ENCODE measurements at places on chromosomes 16 and 17.

DNA sequence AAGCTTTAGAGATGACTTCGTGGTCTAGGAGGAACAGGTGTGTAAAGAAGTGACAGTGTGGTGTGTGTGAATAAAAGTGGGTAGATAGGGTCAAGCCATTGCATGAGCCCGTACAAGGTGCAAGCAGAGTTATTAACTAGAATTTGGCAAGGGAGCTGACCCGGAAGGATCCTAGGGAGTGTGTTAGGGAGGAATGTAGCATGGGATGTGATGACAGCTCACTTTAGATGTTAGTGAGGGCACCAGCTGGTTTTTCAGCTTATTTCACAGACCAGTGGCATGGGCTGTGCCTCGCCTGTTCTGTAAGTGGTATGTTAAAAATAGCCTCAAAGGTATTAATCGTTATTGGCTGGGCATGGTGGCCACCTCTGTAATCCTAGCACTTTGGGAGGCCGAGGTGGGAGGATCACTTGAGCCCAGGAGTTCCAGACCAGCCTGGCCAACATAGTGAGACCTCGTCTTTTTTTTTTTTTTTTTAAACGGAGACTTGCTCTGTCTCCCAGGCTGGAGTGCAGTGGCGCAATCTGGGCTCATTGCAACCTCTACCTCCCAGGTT is 8.3 kb downstream of the ANKRD40CL start:
- DNase-seq: peak; percentile 35

GRCh38 chr16:2912330-2913199 is 834 bp downstream of the FLYWCH1 start:
- DNase-seq: peak; percentile 80

- peak; percentile 93 for DNase-seq
These were observed 140.0 kb downstream of the CHD9NB start for GRCh38 chr16:52912565-52913173.

GRCh38 chr16:69924777-69925191 is 26.4 kb upstream of the CLEC18A start:
- peak; percentile 59 for DNase-seq

DNA sequence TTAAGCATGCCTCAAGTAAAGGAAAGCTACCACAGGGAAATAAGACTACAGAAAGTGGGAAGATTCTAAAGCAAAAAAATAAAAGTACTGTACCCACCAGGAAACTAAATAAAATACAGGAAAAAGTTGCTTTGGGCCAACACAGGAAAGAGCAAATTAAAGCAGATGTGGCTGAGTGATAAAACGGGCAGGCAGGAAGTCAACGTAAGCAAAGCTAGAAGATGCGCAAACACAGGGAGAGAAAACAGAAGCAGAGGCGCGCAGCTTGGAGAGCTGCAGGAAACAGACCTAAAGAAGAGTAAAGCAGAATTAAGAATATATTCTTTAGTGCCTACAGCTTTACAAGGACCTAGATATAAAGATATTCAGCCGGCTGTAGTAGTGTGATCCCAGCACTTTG is 21.7 kb downstream of the USP36 start:
- no peak for DNase-seq

DNA sequence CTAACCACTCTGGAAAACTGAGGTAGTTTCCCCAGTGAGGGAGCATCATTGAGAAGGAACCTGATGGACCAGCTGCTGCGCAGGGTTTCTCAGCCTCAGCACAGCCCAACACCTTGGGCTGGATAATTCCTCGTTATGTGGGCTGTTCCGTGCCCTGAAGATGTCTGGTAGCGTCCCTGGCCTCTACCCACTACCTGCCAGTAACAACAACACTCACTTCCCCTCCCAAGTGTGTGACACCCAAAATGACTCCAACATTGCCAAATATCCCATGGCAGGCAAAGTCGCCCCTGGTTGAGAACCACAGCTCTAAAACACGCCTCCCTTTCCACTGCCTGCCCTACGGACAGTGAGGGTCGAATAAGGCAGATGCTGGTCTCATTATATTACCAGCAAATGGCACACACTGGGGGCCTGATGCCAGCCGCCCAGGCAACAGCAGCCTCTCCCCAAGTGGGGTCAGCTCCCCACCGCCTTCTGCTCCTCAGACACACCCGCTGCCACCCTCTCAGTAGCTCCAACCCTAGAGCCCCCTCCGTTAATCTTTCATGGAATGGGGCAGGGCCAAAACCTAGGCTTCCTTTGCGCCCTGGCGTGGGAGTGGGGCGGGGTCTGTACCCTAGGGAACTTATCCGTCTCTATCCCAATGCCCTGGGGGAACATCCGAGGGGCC is 1.0 kb downstream of the RHBDF2 start:
- DNase-seq: no peak

GRCh38 chr16:77674888-77675287 is 47.4 kb upstream of the NUDT7 start:
- DNase-seq: no peak

GRCh38 chr17:63500543-63501390 is 22.4 kb upstream of the KCNH6 start:
- DNase-seq: no peak

DNA sequence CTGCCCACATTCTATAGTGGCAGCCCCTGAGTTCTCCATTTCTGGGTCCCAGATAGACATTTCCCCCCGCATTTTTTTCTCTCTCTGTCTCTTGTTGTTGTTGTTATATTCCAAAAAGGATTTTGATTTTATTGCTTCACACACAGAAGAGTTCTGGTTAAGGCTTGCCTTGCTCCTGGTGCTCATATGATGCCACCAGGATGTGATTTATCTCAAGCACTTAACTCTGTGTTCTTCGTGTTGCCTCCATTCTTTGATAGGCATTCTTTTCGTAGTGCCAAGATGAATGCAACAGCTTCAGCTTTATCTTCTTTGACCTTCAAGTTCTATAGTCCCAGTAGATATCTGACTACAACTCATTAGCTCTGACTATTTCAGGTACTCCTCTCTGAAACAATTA is 9.1 kb downstream of the ITGA3 start:
- no peak for DNase-seq

GRCh38 chr16:89993971-89994370 is 25.3 kb downstream of the DBNDD1 start:
- DNase-seq: no peak

- DNase-seq: peak; percentile 67
These were observed 524 bp downstream of the IQCK start for GRCh38 chr16:19718624-19718965.

- no peak for DNase-seq
These were observed 17.1 kb downstream of the CDH16 start for GRCh38 chr16:66901626-66902025.

- DNase-seq: no peak
These were observed 25.3 kb upstream of the WIPI1 start for GRCh38 chr17:68482576-68483041.

- peak; percentile 76 for DNase-seq
These were observed 79.3 kb downstream of the VMP1 start for GRCh38 chr17:59786536-59787319.

GRCh38 chr17:2374549-2375285 is 26.1 kb downstream of the MNT start:
- no peak for DNase-seq

- DNase-seq: no peak
These were observed 289.7 kb upstream of the ZFHX3 start for GRCh38 chr16:73337373-73338296.

DNA sequence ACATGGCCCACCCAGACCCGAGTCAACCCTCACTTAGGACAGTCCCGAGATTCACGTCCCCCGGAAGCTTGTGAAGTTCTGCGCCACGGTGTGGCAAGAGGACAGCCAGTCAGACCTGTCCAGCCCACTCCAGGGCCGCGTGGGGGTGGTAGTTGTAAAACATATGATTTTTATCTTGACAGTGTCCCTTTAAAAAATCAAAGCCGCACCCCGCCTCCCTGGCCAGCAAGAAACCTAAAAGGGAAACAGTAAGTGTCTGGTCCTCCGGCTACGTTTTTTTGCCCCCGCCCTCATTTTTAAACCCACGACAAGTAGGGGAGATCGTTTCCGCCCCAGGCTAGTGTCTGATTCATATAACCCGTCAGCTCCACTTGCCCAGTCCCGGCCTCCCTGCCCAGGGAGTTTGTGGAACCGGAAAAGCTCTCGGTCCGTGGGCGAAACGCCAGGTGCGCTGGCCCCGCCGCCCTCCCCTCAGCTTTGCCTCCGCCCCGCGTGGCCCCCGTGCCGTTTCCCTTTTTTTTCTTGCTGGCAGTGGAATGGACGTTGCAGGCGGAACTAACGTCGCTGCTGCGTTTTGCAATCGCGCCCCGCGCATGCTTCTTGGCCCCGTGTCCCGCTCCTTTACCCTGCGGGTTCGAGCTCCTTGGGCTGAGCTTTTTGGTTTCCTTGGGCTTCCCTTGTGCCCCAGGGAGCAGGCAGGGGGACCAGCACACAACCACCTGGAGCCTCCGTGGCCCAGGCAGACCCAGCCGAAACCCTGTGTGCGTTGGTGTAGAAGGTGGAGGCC is 13.3 kb upstream of the NUDT16L1 start:
- no peak for DNase-seq

- DNase-seq: no peak
These were observed 3.9 kb upstream of the TMEM235 start for GRCh38 chr17:78227455-78227916.

GRCh38 chr17:54967621-54968261 is 713 bp downstream of the COX11 start:
- no peak for DNase-seq

GRCh38 chr17:77958716-77959125 is 218 bp downstream of the TNRC6C start:
- no peak for DNase-seq

- peak; percentile 61 for DNase-seq
These were observed 70.2 kb upstream of the PSMD7 start for GRCh38 chr16:74226338-74226954.

DNA sequence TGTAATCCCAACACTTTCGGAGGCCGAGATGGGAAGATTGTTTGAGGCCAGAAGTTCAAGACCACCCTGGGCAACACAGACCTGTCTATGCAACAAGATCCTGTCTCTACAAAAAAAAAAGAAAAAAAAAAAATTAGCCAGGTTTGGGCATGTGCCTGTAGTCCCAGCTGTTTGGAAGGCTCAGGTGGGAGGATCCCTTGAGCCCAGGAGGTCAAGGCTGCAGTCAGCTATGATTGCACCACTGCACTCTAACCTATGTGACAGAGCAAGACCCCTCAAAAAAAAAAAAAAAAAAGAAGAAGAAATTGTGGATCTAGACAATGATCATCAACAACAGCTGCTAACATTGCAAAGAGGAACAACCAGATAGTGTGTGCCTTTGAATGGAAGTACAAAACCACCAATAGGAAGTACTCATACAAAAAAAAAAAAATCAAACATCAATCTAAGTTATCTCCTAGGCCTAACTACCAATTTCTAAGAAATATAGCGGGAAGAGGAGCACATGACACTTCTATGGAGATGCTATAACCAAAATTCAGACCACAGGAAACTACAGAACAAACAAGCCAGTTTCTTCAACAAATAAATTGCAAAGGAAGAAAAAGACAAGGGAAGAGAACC is 258.7 kb downstream of the MRTFB start:
- DNase-seq: no peak

- no peak for DNase-seq
These were observed 282.0 kb downstream of the MAP2K4 start for GRCh38 chr17:12302711-12303110.

- no peak for DNase-seq
These were observed 12.3 kb upstream of the NLRC3 start for GRCh38 chr16:3589441-3589921.

- DNase-seq: no peak
These were observed 14.5 kb downstream of the NGFR start for GRCh38 chr17:49509588-49509917.

DNA sequence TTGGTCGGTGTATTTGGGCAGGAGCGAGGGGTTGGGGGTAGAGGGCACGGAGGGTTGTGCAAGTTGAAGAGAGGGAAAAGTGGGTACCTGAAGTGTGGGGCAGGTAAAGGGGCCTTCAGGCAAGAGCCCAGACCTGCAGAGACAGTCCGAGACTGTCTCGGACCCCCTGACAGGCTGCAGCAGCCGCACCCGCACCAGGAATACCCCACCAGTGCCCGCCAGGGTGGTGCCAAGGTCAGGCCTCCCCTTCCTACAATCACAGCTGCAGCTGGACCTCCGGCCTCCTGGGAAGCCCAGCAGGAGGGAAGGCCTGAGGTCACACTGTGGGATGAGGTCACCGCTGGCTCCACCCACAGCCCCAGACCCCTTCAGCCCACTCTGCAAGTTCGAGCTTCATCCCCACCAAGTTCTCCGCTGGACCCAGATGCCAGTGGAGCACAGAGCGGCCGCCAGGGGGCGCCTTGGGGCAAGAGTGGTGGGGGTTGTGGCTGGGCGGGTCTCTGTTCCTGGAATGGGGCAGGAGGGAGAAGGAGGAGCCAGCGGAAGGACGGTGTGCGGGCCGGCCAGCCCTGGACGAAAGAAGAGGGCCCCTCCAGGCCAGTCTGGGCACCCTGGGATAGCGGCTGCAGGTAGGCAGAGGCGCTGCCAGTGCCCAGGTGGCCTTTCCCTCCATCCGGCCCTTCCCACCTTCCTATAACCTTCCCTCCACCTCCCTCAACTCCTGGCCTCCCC is at the start of gene HSD3B7:
Gene HSD3B7 (plus strand): TSS at position 539 of the 732 bp plus-strand sequence. CDS start 452 bp downstream, outside the sequence.
- DNase-seq: peak; percentile 91

DNA sequence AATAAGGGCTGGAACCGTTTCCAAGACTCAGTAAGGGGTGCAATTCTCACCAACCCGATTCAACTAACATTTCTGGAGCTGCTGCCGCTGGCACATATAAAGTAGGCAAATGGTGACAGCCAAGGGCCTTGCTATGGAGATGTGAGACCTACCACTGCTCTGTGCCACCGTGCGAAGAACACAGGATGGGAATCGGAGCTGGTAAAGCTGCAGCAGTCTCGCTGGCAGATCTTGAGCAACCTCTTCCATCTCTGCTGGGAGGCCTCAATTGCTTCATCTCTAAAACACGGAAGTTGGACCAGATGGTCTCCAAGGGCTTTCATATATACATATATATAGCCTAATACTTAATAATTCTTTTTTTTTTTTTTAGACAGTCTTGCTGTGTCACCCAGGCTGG is 128.9 kb upstream of the RCVRN start:
- DNase-seq: no peak

All from eye (tissue), 1 donor.